ENCODE measurements at places on chromosomes 11 and 22.

- no peak for DNase-seq
These were observed 560.4 kb downstream of the TBC1D22A start for GRCh38 chr22:47322854-47323253.

- no peak for DNase-seq
These were observed 814.6 kb upstream of the CCDC179 start for GRCh38 chr11:23674866-23675265.

- no peak for DNase-seq
These were observed 5.8 kb downstream of the PLEKHB1 start for GRCh38 chr11:73652046-73652730.

DNA sequence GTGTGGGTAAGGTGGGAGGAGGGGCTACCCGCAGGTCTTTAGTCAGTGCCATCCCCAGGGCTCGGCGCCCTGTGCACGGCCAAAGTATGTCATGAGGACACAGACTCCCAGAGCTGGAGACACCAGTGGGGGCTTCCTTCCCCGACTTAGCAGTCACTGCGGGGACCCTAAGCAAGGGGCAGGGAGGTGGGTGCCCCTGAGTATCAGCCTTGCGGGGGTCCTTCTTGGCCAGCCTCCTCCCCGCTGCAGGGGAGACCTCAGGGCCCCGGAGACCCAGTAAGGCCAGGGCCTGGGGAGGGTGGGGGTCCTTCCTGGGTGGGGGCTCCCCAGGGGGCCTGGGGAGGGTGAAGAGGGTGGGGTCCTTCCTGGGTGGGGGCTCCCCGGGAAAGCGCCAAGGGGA lies 673.8 kb downstream of the BRD1 start:
- DNase-seq: no peak

DNA sequence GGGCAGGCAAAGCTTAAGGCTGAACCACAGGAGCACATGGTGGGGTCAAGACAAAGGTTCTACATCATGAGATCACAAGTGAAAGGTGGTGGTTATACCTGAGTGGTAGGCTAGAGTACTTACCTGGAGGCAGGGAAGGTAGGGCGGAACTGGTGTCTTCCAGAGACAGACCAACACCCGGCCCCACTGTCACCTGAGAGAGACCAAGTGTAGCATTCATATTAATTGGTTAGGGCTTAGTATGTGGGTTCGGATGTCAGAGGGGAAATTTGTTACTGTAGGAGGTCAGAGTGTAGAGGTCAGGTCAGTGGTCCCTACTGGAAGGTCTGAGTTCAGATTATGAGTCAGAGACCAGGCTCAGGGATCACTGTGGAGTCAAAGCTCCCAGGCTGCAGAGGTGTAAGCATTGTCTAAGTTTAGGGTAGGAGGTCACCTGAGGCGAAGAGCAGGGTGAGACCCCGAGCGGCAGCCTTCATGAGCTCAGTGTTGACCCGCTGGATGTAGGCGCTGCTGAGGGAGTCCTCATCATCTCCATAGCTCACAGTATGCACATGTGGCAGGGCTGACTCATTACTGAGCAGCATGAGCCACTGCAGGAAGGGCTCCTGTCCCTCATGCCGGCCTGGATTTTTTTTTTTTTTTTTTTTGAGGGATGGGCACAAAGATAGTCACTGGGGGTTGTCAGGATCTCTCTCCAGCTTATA lies 3.2 kb downstream of the TPP1 start:
- no peak for DNase-seq

GRCh38 chr11:1845561-1846452 lies 7.0 kb downstream of the TNNI2 start:
- DNase-seq: no peak

DNA sequence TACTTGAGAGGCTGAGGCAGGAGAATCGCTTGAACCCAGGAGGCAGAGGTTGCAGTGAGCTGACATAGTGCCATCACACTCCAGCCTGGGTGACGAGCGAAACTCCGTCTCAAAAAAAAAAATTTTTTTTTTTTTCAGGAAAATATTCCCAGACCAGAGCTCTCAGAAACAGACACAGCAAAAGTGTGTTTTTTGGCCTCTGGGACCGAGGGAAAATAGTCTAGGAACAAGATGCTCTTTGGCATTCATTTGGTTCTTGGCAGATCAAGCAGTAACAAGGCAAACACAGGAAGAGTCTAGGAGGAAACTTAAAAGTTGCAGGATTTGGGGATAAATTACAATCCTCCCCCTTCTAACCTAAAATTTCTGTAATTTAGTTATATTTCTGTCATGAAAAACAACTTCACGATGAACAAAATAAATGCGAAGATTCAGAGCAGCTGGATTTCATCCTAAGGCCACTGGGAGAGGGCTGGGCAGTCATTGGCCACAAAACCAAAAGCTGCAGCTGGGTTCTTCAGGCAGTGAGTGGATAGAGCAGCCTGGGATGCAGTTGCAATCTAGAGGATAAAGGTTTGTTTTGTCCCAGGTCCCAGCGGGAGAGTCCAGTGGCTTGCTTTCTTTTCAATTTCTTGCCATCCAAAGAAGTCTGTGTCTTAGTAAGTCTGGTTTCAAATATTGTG lies 19.7 kb downstream of the ATG16L2 start:
- no peak for DNase-seq

DNA sequence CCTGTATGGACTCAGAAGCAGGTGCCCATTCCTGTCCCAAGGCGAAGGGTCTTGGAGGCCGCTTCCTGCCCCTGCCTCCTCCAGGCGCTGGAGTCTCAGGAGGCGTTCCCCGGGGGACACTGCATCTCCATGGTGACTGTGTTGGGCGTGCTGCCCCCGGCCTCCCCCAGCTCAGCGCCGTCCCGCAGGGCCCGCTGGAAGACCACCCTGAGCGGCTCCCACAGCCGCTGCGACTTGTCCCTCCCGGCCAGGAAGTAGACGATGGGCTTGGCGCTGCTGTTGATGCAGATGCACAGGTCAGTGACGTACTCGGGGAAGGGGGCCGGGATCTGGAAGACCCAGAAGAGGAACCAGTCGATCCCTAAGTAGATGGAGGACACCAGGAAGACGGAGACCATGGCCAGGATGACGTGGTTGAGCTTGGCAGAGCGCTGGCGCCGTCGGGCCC lies 7.8 kb downstream of the MRGPRF start:
- DNase-seq: no peak

- no peak for DNase-seq
These were observed 78.4 kb downstream of the MYO7A start for GRCh38 chr11:77206264-77207018.

- DNase-seq: no peak
These were observed 446.2 kb downstream of the INSC start for GRCh38 chr11:15560689-15561467.

DNA sequence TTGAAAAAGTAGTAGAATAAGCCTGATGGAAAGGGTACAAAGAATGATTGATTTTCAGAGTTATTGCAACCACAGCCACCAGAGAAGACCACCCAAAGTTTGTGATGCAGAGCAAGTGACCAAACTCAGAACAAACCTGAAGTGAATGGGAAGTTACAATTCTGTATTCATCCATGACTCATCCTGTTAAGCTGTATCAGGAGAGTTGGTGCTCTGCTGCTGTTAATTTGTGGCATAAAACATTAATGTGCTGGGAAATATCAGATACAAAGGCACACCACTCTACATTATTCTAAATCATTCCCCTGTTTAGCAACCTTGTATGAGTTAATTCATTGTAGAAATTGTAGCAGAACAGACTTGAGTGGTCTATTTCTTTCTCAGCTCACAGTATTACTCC lies 19.6 kb upstream of the PDGFD start:
- no peak for DNase-seq

GRCh38 chr11:115930886-115931547 lies 426.8 kb upstream of the CADM1 start:
- no peak for DNase-seq

DNA sequence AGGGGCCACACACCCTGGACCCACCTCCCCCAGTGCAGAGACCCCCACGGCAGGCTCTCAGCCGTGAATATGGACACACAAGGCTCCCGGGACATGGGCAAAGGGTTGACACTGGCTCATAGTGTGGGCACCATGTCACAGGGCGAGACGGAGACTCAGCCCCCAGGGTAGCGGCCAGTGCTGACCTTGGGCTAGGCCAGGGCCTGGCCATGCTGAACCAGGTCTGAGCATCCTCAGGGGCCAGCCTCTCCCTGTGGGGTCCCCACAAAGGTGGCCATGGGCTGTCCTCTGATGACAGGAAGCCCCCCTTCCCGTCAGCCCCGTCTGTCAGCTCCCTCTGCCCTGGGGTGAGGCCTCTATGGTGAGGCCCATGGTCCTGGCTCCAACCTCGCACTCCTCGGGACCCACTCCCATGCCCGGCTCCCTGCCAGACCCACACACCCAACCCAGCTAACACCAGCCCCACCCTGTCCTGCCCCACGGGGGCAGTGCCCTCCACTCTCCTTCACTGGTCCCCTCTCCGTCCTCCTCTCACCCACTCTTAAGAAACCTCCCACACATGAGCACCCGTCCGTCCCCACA lies 19.0 kb upstream of the PRODH start:
- DNase-seq: no peak

- no peak for DNase-seq
These were observed 14.4 kb downstream of the GNAZ start for GRCh38 chr22:23084453-23085350.

- no peak for DNase-seq
These were observed 33.2 kb upstream of the CECR2 start for GRCh38 chr22:17336061-17336460.

DNA sequence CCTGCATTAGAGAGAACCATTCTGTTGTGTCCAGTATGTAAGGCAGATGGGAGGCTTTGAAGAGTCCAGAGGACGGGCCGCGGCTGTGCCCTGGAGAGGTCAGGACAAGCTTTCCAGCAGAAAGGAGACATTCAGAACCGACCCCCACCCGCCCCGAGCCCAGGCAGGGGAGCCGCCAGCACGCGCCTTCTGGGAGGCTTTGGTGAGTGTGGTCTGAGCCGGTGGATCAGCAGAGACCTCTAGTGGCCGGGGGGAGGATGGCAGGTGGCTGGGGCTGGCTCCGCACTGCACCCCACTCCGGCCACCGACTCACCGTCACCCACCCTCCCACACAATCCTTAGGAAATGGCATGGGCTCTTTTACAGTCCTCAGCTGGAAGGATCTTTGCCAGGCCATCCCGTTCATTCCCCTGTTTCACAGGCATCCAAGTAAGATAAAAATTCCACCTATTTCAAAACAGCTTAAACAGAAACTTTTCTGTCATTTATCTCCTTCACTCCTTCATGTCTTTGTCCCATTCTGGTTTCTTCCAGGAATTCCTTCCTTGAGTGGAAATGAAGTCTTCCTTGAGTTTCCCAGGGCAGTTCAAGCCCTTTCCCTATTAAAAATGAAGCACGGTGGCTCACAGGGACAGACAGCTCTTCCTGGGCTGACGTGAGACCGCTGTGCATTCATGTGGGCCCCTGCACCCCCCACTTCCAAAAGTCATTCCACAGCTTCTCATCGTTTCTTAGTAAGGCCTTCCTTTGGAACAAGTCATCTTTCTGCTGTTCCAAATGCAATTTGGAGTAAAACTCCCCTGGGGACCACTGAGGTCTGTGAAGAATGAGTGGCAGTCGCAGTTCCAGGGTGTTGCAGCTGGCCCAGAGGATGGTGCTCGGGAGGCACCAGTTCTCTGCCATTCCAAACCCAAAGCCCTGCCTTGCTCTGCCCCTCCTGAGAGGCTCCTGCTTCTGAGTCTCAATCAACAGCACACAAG lies 91.0 kb downstream of the FEZ1 start:
- peak; percentile 68 for DNase-seq

DNA sequence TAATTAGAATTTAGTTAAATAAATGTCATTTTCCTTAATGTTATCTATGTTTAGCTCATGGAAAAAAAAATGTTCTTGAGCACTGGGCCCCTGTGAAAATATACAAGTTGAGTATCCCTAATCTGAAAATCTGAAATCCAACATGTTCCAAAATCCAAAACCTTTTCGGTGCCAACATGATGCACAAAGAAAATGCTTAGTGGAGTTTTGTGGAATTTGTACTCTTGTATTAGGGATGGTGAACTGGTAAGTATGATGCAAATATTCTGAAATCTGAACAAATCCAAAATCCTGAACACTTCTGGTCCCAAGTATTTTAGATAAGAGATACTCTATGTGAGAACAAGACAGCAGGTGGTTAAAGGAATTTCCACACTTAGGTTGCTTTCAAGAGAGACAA lies 44.5 kb downstream of the TCP11L1 start:
- no peak for DNase-seq

DNA sequence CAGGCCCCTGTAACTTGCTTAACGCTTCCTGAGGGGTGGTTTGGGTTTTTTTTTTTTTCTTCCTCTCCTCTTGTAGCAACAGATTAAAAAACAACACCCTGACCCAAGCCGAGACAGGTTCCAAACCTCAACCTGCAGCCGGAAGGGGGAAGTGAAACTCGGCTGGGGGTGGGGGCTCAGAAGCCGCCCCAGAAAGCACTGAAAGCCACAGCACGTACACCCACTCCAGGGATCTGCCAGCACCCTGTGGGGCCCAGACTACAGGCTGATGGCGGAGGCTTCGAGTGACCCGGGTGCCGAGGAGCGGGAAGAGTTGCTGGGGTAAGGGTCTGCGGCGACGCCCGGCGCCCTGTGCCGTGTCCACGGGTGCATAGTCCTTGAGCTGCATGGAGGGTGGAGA lies at the start of gene LSP1:
Gene LSP1, plus strand, starts transcription at position 208 of the 400 bp plus-strand sequence. Its CDS starts 61 bp downstream, at position 269.
- no peak for DNase-seq

- no peak for DNase-seq
These were observed 259.5 kb upstream of the CCDC90B start for GRCh38 chr11:83545494-83546260.

DNA sequence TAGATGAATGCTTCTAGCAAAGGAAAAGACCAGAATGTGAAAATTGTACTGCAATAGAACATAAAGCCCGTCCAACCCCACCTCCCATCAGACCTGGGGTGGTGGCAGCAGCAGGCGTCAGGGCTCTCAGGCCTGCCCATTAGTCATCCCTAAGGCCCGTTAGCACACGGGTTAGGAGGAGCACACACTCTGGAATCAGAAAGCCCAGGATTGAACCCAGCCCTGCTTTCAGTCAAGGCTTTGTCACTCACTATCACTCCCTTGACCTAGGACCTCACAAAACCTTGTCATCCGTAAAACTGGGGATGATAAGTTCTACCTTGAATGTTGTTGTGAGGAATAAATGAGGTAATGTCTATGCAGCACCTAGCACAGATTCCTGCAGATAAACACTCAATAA lies 26.9 kb downstream of the MICAL3 start:
- DNase-seq: no peak

DNA sequence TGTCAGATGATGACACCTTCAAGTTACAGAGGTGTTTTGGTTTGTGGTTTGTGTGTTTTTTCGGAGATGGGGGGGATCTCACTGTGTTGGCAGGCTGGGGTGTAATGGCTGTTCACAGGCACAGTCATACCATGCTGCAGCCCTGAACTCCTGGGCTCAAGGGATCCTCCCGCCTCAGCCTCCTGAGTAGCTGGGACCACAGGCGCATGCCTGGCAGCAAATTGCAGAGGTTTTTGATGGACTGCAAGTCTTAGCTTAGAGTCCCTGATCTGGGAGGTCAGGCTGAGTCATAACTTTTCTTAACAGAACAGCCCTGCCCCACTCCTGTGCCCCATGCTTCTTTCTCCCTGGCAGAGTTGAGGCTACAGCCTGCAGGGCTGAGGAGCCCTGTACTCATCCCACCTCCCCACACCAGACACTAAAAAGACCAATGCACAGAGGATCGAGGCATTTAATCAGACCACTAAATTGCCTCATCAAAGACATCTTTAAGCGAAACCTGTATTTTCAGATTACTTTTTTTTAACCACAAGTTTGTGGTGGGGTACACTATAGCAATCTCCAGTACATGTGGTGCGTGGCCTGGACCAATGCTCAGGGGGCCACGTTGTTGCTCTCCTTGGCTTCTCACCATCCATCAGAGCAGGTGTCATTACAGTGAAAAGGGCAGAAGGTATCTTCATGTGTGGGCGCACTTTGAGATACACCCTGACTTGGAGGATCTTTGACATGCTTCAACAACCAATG lies 17.1 kb upstream of the ADORA2A start:
- DNase-seq: no peak
